ENCODE measurements at places on chromosomes 1 and 21.

- DNase-seq = no peak
Observed at GRCh38 chr1:157115429-157115838, 15.8 kb upstream of the ETV3L start.

GRCh38 chr1:50985094-50985493 lies 15.0 kb downstream of the CDKN2C start:
- DNase-seq = peak; percentile 46

DNA sequence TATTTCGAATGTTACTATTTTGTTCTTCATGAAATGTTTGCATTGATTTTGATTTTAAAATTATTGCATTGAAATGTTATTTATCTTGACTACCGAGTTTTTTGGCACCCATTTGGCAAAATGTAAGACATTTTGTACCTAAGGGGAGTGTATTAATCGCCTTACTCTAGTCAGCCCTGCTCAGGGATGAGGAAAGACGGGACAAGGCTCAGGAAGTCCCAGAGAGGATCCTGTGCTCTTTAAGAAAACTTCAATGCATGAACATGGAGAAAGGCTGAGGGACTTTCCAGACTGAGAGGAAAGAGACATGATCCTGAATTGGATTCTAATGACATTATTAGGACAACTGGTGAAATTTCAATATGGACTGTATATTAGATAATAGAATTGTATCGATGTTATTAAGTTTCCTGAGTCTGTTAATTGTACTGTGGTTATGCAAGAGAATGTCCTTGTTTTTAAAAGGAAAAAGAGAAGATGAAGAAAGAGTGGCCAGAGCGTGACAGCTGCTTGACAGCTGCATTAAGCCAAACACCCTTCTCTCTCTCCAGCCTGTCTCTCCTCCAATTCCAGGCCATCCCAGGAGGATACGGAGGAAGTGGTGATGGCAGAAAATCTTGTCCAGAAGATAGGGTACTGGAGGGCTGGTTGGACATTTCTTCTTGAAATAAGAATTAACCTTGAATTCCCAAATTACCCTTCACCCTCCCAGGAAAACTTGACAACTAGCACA lies 66.0 kb downstream of the PLEKHA6 start:
- DNase-seq = no peak

DNA sequence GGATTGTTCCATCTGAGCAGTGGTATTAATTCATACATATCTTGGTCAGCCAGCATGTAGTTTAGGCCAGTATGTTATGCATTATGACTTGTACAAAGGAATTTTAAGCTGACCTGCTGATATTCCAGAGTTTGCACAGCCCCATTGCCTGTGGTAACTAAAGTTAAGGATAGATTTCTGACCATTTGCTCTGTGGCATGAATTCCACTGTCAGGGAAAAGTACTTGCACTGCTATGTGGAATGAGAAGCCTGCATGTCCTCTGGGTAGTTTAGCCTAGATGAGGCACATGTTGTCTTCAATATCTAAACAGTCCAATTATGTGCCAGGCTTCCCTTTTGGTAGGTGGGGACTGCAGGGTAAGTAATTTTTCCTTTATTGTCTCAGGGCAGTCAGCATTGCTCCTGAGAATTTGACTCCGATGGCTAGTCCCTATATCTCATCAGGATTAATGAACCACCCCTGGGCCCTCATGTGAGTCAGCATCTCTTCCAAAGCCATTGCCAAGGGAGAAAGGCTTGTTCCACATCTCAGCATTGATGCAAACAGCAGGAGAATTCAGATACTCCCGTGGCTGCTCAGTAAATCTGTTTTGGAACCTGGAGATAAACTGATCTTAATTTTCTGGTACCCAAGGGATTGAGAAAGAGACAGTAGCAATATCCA lies 30.2 kb downstream of the NEK7 start:
- DNase-seq = no peak

GRCh38 chr1:243927381-243927780 lies 77.3 kb upstream of the AKT3 start:
- DNase-seq = no peak

DNA sequence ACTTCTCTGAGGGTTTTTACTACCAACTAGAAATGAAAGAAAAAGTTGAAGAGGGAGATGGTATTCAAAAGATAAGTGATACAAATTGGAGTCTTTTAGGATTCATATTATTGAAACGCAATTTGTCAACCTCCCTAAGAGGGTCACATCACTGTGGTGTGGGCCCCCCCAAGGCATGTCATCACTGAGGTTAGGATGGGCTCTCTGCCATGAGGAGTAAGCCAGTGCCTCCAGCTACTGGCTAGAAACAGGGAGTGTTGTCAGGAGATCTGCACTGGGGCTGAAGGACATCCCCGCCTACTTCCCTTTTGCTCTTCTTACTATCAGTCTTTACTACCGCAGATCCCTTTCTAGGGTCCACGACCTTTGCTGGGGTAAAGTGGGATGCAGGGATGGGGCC lies 25.9 kb downstream of the ITSN1 start:
- no peak for DNase-seq

DNA sequence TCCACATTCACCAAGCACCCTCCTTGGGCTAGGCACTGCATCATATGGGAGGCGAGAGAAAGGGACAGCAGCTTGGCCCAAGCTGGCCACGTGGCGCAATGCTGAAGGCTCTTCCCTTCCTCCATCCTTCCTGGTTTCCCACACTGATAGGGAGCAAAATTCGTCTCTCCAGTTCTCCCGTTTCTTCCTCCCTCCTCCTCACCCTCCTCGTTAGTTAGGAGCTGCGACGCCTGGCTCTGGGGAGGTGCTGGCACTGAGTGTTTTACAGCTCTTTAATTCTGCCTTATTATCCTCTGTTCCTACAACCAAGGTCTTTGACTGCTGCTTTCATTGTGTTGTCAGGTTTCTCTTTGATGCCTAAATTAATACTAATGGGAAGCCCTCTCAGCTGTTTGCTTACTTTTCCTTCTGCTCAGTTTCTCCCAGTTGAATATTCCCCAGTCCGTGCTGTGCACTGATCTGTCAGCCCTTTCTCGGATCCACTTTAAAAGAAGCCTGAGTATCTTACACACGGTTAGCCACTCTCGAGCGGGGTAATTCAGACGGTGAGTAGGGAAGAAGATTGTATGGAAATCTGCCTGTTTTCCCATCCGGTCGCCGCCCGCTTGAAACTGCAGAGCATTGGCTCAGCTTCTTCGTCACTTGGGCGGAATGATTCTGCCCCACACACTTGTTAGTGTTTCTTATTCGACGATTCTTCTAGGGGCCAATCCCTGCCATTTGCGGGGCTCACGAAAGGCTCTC lies 56.2 kb upstream of the SMYD2 start:
- DNase-seq = no peak

GRCh38 chr1:107785496-107786202 lies 179.3 kb downstream of the VAV3 start:
- no peak for DNase-seq

DNA sequence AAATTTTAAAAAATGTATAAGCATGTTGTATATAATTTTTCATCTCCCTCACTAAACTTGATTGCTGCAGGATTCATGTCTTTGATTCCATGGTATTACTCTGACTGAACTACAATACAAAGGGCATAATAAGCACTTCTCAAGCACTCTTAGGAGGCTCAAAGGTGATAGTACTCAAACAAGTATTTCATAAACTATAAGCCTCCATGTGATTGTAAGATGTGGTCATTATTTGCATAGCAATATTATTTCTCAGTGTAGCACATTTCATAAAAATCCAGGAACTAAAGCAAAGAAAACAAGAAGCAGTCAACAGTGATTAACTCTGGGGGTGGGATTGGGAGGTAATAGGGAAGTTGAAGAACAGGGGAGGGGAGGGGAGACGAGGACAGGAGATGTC lies 106.2 kb upstream of the DPT start:
- DNase-seq = no peak

Data from Caki2 (cell line).